ENCODE measurements at places on chromosomes 7 and 10. TPM values are rescaled to one million over a fixed set of nuclear protein-coding genes. Genes with fewer than 3 reads are reported as not detected.

The PNLIPRP1 gene
- total RNA-seq = not detected

The NEUROG3 gene
- total RNA-seq = not detected

The PHTF2 gene
- total RNA-seq = 19.5 TPM

The MARVELD1 gene
- 6.2 TPM for total RNA-seq

The EIF5AL1 gene
- 0.17 TPM for total RNA-seq

The SLC18A3 gene
- total RNA-seq = not detected

The PCBD1 gene
- total RNA-seq = 38.3 TPM

The FLNC gene
- 98.2 TPM for total RNA-seq

The CYP3A7 gene
- not detected for total RNA-seq

The TRIM50 gene
- total RNA-seq = not detected

The SDK1 gene
- total RNA-seq = 0.76 TPM

The CCDC3 gene
- total RNA-seq = under 0.01 TPM

The SEMA3A gene
- 135 TPM for total RNA-seq

The OAT gene
- 143 TPM for total RNA-seq

The LDB3 gene
- not detected for total RNA-seq

Data from dermis lymphatic vessel endothelial cell (primary cell).